ENCODE measurements at places on chromosomes 1 and 21. TPM values are rescaled to one million over a fixed set of nuclear protein-coding genes. Genes with fewer than 3 reads are reported as not detected.

- DNase-seq, result no peak
- no peaks in the 10 kb centered on the region for H3K36me3 ChIP-seq
- peaks cover 9% of the 10 kb centered on the region for H3K4me1 ChIP-seq
- no peak overlapping the region for H3K27ac ChIP-seq
- no peaks in the 10 kb centered on the region for H3K27me3 ChIP-seq
Measured at GRCh38 chr1:115136706-115137105, 47.4 kb upstream of the TSPAN2 start.

The TRAPPC3 gene
- polyA plus RNA-seq, result 63.5 TPM

DNA sequence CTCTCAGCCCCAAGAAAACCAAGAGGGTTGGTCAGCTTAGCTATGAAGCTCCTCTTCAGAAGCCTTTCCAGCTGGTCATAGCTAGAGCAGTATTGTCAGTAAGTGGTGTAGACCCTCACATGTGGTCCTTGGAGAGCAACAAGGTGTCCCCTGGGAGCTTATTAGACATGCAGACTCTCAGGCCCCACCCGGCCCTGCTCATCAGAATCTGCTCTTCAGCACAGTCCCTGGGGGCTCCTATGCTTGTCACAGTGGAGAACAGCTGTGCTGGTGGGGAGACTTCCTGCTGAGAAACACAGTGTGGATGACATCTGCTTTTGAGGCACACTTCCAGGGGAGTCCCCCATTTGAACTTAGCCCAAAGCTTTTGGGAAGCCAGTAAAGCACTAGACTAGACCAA, 21.9 kb upstream of the NEK2 start:
- no peak for DNase-seq
- H3K4me1 ChIP-seq, result no peaks in the 10 kb centered on the region
- no peak overlapping the region for H3K4me3 ChIP-seq
- H3K27ac ChIP-seq, result no peak overlapping the region
- H3K36me3 ChIP-seq, result no peaks in the 10 kb centered on the region

DNA sequence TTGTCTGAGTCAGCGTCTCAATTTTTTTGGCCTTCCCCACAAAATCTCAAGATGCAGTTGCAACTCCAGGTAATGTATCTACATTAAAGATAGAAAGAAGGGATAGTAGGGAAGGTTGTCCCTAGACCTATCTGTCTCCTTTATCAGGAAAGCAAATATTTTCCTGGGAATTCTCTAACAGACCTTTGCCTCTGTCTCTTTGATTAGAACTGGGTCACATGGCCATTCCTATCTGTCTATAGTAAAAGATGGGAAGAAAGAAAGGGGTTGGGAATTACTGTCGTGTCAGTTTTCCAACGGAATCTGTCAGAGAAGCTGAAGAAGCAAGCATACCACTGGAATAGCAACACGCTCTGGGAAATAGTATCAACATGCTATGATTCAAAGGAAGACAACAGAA, 48.7 kb downstream of the ZNF326 start:
- no peaks in the 10 kb centered on the region for H3K36me3 ChIP-seq
- DNase-seq, result no peak
- H3K4me1 ChIP-seq, result no peaks in the 10 kb centered on the region
- no peak overlapping the region for H3K27ac ChIP-seq
- H3K4me3 ChIP-seq, result no peak overlapping the region

GRCh38 chr1:228882041-228882770, 146.9 kb downstream of the RHOU start:
- peaks cover 8% of the 10 kb centered on the region for H3K27me3 ChIP-seq
- no peak overlapping the region for H3K4me3 ChIP-seq
- H3K36me3 ChIP-seq, result no peaks in the 10 kb centered on the region
- H3K27ac ChIP-seq, result no peak overlapping the region
- H3K4me1 ChIP-seq, result peaks cover 4% of the 10 kb centered on the region

- no peaks in the 10 kb centered on the region for H3K27me3 ChIP-seq
- DNase-seq, result no peak
Measured at GRCh38 chr1:59077466-59078069, 219.3 kb upstream of the FGGY start.

DNA sequence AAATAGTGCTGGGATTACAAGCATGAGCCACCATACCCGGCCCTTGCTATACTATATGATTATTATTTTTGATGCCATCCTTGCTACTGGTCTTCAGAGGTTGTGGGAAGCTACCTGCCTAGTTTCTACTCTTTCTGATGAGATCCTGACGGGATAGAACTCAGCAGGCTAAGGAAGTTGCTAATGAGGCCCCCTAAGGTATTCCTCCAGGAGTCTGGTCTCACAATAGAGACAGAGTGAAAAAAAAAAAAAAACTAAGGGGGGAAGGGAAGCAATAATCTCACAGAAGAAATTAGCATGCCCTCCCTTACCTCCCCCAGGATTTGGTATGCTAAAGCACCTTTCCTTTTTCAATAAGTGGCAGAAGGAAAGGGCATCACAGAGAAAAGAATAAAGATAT, 17.6 kb downstream of the INTS3 start:
- H3K4me1 ChIP-seq, result peaks cover 3% of the 10 kb centered on the region
- H3K27me3 ChIP-seq, result no peaks in the 10 kb centered on the region
- peaks cover 41% of the 10 kb centered on the region for H3K36me3 ChIP-seq
- no peak for DNase-seq

- H3K4me1 ChIP-seq, result peaks cover 7% of the 10 kb centered on the region
- H3K27ac ChIP-seq, result no peak overlapping the region
- H3K27me3 ChIP-seq, result no peaks in the 10 kb centered on the region
- no peak for DNase-seq
- no peaks in the 10 kb centered on the region for H3K36me3 ChIP-seq
Measured at GRCh38 chr1:221317537-221317936, 424.4 kb downstream of the DUSP10 start.

DNA sequence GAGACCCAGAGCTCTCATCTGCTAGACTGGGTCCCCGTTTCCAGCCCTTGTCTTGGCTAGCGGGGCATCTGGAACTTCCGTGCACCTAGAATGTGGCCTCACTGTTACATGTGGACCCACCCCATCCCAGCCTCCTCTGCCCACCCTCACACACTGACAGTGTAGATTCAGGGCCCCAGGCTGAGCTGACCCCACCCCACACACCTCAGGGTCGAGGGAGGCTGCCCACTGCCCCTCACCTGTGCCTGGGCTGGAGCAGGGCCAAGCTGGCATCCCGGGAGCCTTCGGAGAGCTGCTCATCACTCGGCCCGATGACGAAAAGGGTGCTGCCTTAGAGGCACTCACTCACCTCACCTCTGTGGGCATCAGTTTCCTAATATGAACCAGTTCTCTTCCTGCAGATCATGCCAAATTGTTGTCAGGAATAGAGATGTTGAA, 11.1 kb downstream of the ACOT11 start:
- H3K36me3 ChIP-seq, result no peaks in the 10 kb centered on the region
- peaks cover 2% of the 10 kb centered on the region for H3K4me1 ChIP-seq

- H3K27me3 ChIP-seq, result no peaks in the 10 kb centered on the region
- no peak overlapping the region for H3K4me3 ChIP-seq
- H3K4me1 ChIP-seq, result no peaks in the 10 kb centered on the region
- DNase-seq, result no peak
Measured at GRCh38 chr21:41231060-41231459, 63.1 kb downstream of the BACE2 start.

- no peaks in the 10 kb centered on the region for H3K27me3 ChIP-seq
- H3K27ac ChIP-seq, result no peak overlapping the region
- no peak overlapping the region for H3K4me3 ChIP-seq
Measured at GRCh38 chr1:236156512-236157208, 14.3 kb downstream of the GPR137B start.

DNA sequence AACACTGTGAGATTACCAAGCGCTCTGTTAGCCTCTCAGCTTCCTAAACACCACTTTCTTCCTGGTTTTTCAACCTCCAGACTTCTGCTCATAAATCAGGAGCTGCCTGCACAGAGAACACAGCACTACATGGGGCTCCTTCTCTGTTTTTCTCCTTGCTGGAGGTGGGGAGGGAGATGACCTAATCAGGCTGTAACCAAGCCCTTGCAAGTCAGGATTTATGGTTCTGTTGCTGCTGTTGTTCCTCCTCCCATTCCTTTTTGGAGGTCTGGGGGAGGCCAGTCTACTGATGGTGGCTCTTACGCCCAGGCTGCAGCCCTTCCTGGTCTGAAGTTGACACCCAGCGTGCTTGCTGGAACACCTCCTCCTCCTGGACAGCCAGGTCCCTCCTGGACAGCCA, 80.9 kb upstream of the AJAP1 start:
- no peak overlapping the region for H3K27ac ChIP-seq
- H3K27me3 ChIP-seq, result no peaks in the 10 kb centered on the region
- no peak for DNase-seq
- no peaks in the 10 kb centered on the region for H3K4me1 ChIP-seq
- no peak overlapping the region for H3K4me3 ChIP-seq
- H3K36me3 ChIP-seq, result no peaks in the 10 kb centered on the region

GRCh38 chr1:207801819-207802218, 50.0 kb downstream of the CD46 start:
- no peak overlapping the region for H3K27ac ChIP-seq
- H3K4me3 ChIP-seq, result no peak overlapping the region
- H3K36me3 ChIP-seq, result peaks cover 12% of the 10 kb centered on the region
- H3K4me1 ChIP-seq, result peaks cover 7% of the 10 kb centered on the region
- H3K27me3 ChIP-seq, result no peaks in the 10 kb centered on the region

The SAMD11 gene
- 31.9 TPM for polyA plus RNA-seq

The MR1 gene
- polyA plus RNA-seq, result 5.0 TPM

The ASAP3 gene
- polyA plus RNA-seq, result 18.8 TPM

- H3K27ac ChIP-seq, result no peak overlapping the region
- no peak for DNase-seq
- H3K36me3 ChIP-seq, result no peaks in the 10 kb centered on the region
- no peaks in the 10 kb centered on the region for H3K27me3 ChIP-seq
Measured at GRCh38 chr1:220432408-220432807, 95.5 kb upstream of the MARK1 start.

DNA sequence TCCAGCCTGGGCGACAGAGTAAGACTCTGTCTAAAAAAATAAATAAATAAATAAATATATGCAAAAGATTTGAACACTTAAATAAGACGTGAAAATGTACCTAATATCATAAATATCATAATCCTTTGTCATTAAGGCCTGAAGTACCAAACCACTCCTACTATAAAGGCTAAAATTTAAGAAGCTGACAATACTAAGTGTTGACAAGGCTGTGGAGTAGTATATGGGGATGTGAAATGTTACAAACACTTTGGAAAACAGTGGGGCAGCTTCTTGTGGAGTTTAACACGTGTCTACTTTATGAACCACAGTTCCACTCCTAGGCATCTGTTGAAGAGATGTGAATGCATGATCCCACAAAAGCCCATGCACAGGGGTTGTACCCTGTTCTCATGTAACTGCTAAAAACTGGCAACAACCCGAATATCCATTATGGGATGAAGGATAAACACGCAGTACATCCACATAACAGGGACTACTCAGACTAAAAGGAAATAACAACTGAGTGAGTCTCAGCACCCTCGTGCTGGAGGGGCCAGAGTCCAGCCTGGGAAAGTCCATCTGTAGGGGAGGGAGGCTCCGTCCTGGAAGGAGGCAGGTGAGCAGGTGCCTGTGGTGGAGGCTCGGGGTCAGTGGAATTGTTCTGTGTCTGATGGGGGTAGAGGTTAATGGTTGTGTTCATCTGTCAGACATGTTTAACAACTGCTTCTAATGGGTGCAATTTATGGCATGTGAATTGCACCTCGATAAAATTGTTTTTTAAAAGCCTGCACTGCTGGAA, 6.7 kb upstream of the SLC19A1 start:
- no peaks in the 10 kb centered on the region for H3K36me3 ChIP-seq
- H3K4me1 ChIP-seq, result 0 out of 2 replicates have a peak, but pooled peaks cover 2% of the 10 kb centered on the region
- peaks cover 10% of the 10 kb centered on the region for H3K27me3 ChIP-seq
- DNase-seq, result no peak
- H3K27ac ChIP-seq, result no peak overlapping the region

The BRWD1 gene
- polyA plus RNA-seq, result 5.8 TPM

- no peaks in the 10 kb centered on the region for H3K4me1 ChIP-seq
- H3K27me3 ChIP-seq, result no peaks in the 10 kb centered on the region
- peaks cover 14% of the 10 kb centered on the region for H3K36me3 ChIP-seq
Measured at GRCh38 chr21:46374761-46375389, 50.9 kb downstream of the PCNT start.

The PLEKHM2 gene
- polyA plus RNA-seq, result 48.0 TPM
